ENCODE measurements at places on chromosomes 1 and 21. TPM values are rescaled to one million over a fixed set of nuclear protein-coding genes. Genes with fewer than 3 reads are reported as not detected.

DNA sequence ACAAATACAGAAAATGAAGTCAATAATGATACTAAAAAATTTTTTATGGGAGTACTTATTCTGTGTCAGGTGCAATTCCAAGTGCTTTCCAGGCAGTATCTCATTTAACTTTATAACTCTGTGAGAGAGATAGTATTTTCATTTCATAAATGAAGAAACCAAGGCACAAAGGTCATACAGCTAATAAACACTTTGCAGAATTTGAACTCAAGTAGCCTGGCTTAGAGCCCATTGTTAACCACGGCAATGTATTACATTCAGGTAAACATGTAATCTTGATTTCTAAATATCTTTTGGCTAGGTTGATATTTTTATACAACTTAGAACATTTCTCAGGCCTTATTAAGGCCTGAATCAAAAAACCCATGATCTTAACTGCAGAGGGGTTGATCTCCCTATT lies 28.9 kb upstream of the PKN2 start:
- no peak for DNase-seq

DNA sequence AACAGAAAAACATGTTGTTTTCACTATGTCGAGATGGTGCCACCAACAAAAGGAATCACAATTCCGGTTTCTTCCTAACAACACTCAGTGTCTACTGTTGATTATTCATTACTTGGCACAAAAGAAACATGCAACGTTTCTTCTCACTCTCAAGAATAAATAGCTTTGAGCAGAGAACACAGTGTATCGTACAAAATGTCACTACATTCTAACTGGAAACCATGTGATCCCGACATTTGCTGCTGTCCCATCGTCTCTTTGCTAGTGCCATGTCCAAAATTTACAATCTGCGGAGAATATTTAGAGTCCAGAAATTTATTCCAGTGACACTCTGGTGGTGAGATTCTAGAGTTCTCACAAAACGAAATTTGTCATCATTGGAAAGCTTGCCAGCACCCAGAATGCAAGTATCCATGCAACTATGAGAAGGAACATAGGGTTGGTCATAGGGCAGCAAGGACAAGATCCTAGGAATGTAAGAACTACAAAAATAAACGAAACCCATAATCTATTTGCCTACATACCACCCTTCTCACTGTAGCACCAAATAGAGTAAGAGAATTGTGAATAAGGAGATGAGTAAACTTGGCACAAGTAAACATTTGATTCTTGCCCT lies 505.1 kb downstream of the LTN1 start:
- DNase-seq = no peak

DNA sequence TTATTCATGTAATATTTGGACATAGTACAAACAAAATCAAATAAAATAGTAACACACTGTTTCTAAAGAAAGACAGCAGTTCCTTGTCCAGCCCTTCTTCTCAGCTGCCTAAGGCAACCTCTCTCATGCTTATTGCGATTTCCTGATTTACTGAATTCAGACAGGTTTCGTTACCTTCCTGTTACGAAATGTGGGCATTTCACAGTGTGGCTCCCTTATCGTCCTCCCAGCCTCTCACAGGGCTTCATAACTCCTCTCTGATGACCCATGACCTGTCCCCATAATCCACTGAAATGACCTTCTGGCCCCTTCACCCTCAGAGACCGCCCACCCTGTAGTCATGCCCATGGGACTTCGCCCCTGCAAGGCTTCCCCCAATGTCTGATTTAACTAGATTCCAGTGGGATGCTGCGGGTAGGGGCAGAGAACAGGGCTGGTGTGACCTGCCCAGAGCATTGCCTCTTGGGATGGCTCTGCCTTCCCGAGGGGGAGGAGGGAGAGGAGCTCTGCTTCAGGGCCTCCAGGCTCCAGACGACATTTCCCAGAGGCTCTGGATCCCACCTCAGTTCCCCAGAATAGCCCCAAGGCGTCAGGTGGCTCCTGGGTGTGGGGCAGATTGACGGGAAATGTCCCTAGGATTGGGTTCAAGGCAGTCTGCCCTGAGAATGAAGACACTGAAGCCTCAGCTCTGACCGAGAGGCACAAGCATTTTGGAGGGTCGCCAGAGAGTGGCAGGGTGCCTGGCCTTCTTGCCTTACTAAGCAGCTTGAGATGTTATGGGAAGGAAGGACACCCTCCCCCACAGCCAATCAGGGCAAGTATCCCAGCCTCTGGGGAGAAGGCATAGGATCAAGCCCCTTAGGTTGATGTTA lies 20.6 kb downstream of the PADI2 start:
- no peak for DNase-seq

GRCh38 chr1:68217060-68217554 lies 15.2 kb downstream of the WLS start:
- no peak for DNase-seq

- DNase-seq = peak; percentile 92
Measured at GRCh38 chr1:9128520-9129265, at the start of gene GPR157. TSS of gene GPR157 (minus strand) at chr1:9129102. CDS start at chr1:9129027, 75 bp downstream.

DNA sequence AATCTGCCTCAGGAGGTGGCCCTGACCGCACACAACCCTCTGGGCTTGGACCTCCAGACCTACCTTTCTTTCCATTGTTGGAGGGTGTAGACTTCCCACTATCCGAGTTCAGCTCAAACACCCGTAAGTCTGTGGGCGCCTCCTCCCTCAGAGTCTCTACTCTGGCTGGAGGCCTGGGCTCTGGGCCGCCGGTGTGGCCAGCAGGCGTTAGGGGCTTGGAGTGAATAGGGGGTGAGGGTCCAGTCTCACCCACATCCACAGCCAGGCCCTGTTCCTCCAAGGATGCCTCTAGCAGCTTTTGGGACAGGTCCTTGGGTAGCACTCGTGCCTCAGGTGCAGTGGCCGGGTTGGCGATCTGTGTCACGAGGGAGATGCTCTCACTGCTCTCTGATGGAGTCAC lies 13.9 kb downstream of the TSSK3 start:
- DNase-seq = no peak

DNA sequence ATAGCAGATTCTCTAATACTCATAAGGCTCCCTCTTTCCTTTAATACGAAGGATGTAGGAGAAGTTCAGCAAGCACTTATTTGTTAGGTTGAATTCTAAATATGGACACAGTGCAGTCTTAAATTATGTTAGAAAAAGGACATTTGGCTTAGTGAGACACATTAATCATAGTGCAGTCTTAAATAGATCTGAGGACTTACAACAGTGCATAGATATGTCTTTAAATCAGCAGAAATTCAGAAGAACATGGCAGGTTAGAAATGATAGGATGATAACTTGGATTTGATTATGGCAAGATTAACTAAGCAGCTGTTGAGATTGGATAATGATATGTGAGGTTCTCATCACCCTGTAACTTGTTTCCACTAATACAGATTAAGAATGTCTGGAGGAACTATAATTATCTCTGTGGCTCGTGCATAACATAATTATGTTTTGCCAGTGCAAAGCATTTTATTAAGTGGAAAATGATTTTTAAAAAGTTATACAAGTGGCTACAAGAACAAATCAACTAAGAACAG lies 485.9 kb downstream of the USP25 start:
- no peak for DNase-seq

DNA sequence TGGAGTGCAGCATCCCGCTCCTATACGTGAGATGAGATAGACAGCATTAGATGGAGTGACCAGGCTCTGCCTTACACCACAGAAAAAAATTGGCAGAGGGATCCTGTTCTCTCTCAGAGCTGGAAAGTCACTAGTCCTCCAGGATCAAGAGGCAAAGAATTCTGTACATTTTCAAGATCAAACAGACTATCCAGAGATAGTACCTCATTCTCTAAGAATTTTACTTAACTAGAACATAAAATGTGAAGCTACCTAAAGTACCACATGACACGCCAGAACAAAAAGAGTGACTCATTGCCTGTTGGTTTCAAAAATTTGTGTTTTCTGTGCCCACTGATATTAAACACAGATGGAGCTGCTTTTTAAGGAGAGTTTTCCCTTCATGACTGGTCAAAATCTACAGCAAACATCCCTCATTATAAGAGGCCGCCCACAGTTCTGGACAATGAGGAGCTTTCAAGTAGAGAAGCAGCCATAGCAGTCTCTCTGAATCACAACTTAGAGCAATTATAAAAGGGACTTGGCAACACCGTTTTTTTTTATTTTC lies 32.3 kb downstream of the CD160 start:
- no peak for DNase-seq

- peak; percentile 91 for DNase-seq
Measured at GRCh38 chr1:175192630-175193526, at the start of gene KIAA0040. TSS of gene KIAA0040 (minus strand) at chr1:175192776. CDS start at chr1:175161013, 31,763 bp downstream.

- no peak for DNase-seq
Measured at GRCh38 chr1:109412551-109412950, 13.7 kb downstream of the PSMA5 start.

DNA sequence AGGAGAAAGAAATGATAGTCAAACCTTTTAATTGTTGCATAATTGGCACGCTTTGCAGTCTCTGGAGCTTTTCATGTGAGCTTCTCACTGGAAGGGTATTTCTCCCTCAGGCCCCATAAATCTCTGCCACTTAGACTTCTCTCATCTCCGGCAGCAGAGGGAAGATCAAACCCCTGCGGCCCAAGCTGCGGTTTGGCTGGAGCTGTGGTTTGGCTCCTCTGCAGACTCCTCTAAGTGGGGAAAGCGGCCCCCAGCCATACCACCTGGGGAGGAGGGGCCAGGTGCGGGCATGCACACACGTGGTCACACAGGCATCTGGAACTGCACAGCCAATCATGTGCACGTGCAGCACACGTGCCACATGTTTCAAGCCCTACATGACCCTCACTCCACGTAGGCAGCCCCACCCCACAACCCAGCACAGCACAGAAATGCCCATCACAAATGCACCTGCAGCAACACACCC lies 58.3 kb downstream of the UBE2T start:
- no peak for DNase-seq

DNA sequence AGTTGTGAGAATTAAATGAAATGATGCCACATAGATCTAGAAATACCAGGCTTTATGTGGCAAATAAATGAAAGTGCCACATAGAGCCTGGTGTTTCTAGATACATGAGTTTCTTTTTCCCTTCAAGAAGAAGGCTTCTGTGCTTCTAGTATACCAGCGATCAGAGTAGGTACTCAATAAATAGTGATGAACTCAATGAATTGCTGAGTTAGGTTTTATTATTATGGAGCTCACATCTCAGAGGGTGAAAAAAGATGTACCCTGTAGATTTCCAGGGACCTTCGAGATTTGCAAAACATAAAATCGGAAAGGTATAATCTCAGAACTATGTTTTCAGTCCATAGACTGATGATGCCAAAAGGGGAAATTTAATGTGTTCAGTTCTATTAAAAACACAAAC lies 2.3 kb upstream of the CLSTN1 start:
- DNase-seq = no peak

DNA sequence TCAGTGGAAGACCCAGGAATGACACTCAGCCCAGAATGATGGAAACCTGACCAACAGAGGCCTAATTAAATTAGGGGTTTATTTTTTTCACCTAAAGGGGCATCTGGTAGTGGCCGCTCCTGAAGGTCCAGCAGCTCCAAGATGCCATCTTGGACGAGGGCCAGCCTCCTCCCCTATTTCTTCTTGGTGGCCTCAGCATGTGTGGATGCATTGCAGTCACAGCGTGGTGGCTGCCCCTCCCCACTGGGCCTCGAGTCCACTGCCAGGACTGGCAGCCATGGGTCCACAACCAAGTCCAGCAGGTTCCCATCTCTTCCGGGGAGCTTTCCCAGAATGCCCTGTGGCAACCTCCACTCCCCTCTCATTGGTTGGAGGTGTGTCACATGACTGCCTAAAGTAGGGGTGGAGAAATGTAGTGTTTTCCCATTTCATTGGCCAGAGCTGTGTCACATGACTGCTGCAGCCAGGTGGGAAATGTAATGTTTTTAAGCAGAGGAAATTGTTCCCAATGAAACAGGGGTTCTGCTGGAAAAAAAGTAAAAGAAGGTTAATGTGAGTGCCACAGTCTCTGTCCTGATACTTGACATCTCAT lies 628.2 kb downstream of the PTPRU start:
- no peak for DNase-seq

DNA sequence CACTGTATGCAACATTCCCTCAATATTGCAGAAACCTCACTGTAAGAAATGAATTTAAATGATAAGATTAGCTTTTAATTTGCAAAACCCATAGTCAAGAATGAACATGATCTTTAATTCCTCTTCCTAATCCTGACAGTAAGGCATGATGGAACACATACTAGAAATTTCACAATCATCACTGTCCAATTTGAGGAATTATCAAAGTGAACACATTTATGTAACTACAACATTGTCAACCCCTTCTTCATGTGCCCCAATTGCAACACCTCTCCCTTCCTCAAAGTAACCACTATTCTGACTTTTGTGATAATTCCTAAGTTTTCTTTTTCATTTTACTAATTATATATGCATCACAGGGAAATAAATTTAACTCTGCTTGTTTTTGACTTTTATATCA lies 103.1 kb downstream of the LHX8 start:
- DNase-seq = no peak

GRCh38 chr1:44924835-44925464 lies 61.4 kb downstream of the EIF2B3 start:
- DNase-seq = no peak

- DNase-seq = no peak
Measured at GRCh38 chr1:20848162-20848561, 61.1 kb upstream of the HP1BP3 start.

The PLA2G4A gene
- total RNA-seq = 7.8 TPM

The AK5 gene
- total RNA-seq = 2.8 TPM

The TMEM81 gene
- total RNA-seq = 1.6 TPM

The EXO1 gene
- total RNA-seq = 0.74 TPM

The ZNF695 gene
- total RNA-seq = not detected

The HRNR gene
- not detected for total RNA-seq
